ENCODE measurements at places on chromosomes 5 and 9.

- no peak for DNase-seq
These were observed 164.5 kb downstream of the MED27 start for GRCh38 chr9:131915181-131915580.

DNA sequence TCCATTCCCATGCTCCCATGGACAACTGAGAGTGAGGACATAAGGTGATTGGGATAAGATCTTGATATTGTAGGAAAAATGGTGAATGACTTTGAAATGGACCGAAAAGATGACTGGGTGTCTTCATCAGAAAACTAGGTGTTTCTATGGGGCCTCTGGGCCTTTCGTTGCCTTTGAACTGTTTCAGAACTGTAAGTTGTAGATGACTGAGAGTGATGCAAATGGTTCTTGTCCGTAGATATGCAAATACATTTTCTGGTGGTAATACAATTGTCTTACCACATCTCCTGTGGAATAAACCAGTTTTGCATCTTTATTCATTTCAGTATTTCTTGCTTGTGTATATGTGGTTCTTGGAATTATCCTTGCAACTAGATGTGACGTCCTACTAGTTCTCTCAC is 16.0 kb upstream of the TEX48 start:
- DNase-seq, result no peak

DNA sequence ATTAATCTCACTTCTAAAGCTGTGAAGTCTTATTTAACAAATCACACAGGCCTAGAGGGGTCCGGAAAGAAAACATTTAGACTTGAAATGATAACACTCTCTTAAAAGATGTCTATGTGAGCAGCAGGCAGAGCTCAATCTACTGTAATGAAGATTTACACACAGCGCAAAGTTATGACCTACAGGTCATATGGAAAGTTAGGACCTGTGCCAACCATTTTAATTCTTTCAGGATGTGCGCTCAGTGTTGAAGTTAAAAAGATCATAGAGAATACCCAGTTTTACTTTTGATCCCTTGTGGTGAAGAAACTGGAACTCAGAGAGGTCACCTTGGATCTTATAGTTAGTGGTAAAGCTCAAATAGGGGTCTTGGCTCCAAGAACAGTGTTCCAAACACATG is 3.1 kb upstream of the CREBRF start:
- no peak for DNase-seq

GRCh38 chr5:83124593-83124992 is 47.2 kb downstream of the XRCC4 start:
- no peak for DNase-seq

GRCh38 chr5:142308358-142308757 is 16.5 kb downstream of the SPRY4 start:
- DNase-seq, result no peak

GRCh38 chr9:89532478-89532877 is 34.6 kb upstream of the SEMA4D start:
- no peak for DNase-seq

GRCh38 chr9:113946496-113947115 is 70.5 kb downstream of the ZNF618 start:
- DNase-seq, result no peak

- no peak for DNase-seq
These were observed 104.4 kb downstream of the EGFLAM start for GRCh38 chr5:38362713-38363112.

DNA sequence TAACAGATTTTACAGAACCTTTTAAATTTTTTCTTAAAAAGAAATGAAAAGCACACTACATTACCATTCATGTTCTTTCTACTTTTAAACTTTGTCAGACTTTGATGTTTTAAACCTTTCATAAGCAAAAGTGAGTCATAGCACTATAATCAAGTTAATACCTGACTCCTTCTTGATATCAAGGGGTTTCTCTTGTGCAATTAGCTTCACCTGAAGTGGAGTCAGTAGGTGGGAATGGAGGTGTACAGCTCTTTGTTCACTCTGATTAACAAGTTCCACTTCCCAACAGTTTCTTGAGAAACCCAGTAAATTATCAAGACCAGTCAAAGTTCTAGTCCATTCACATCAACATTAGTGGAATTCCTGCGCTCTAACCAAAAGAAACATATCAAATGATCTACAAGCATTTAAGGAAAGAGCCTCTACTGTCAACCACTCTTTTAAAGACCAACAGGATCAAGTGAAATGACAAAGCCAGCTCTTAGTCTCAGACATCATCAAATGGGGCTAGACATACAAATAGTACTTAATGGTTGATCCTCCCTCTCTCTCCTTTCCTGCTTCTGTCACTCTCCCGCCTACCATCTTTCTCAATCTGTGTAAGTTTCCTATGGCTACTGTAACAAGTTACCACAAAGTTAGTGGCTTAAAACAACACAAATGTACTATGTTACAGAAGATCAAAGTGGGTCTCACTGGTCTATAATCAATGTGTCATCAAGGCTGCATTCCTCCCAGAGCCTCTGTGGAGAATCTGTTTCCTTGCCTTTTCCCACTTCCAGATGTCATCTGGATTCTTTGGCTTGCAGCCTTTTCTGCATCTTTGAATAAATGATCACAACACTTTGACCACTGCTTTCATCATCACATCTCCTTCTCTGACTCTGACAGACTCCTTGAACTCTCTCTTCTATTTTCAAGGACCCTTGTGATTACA is 68.0 kb downstream of the HINT1 start:
- DNase-seq, result no peak

GRCh38 chr5:58259685-58260152 is 200.2 kb downstream of the PLK2 start:
- no peak for DNase-seq

DNA sequence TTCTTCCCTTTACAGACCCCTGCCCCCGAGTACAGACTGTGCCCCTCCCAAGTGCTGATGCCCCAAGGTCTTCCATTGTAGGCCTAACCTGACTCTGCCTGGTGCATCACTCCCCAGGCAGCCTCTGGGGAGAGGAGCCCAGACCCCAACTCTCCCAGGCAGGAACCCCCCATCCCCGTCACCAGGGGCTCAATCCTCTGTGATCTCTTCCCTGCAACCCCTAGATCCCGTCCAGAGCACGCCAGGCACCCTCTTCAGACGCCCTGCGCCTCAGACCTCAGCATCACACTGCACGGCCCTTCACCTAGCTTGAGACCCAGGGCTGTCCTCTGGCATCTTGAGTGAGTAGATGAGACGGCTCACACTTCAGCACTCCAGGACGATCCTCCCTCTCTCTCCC is 6.4 kb upstream of the EGR1 start:
- DNase-seq, result no peak

DNA sequence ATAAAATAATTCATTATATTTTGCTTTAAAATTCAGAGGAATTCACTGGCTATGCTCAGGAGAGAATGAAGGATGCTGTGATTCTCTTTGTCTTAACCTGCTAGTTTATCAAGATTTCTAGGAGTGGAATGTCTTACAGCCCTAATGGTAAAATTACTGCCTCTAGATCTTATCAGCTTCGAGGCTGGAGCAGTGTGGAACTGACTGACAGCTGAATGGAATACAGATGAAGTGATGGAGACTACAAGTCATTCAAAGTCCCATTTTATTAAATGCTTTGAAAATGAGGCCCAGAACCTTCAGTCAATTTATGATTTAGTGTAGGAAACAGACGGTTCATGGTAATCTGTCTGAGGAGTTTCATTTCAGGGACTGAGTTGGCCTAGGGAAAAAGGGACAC is 202.1 kb downstream of the RFX3 start:
- DNase-seq, result no peak

GRCh38 chr9:15191378-15191777 is 115.6 kb downstream of the TTC39B start:
- no peak for DNase-seq

DNA sequence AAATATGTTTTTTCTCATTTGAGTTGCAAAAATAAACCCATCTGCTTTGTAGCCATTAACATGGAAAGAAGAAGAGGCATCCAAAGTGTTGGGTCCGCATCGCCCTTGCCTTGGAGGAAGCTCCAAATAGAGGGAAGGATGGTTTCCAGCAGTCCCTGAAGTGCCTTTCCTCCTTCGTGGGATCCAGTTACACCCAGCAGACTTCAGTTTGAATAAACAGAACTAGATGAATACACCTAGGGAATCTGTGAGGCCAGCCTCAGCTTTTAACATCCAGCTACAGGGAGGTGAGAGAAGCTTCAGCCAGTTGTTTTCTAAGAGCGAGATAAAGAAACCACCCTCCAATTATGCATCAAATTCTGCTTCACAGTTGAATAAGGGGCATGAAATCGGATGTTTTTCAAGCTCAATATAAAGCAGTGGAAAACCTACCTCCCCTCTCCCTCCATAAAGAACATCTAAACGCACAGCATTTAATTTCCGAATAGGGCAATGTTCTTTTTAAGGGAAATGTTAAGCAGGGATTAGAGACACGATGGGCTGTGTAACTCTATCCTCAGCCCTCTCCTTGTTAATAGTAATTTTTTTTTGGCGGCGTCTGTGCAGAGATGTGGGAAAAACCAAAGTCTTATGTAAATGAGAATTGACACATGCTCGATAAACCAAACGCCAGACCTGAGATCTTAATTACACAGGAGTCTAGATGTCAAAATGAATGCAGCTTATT is 264.7 kb downstream of the SLIT3 start:
- no peak for DNase-seq

GRCh38 chr5:175468892-175469291 is 9.5 kb upstream of the SFXN1 start:
- DNase-seq, result no peak

- DNase-seq, result no peak
These were observed 74.2 kb upstream of the TNFSF8 start for GRCh38 chr9:115004545-115004944.

DNA sequence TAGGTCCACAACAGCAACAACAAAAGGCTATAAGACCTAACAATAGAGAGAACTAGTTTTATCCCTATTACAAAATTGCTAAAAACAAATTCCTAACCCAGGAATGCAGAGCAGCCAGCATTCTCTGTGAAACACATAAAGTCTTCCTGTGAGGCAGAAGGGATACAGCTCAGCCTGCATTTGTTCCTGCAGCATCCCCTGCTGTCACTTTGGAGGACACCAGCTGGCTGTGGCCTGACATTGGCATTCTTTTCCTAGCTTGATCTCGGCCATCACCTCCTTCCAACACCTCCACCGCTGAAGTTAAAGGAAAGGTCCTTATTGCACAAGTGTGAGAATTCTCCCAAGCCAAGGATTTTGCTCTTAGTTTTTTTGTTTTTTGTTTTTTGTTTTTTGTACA is 186.1 kb downstream of the SNCAIP start:
- no peak for DNase-seq

DNA sequence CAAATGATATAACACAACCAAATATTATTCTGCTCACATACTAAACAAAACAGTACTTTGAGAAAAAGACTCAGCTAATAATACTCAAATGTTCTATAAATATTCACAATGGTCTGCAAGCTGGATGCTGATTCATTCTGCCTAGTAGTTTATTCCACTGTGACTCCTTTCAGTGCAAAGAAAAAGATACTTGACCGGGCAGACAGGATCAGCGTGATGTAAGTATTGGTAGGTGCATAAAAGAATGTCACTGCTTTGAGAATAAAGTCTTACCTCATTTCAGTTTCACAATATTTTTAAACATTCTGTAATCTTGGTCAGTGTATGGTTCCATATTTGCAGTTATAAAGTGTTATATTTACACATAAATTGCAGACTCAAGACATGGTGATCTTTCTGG is 223.0 kb upstream of the NUDT12 start:
- no peak for DNase-seq

GRCh38 chr5:117380316-117380715 is 805.7 kb upstream of the SEMA6A start:
- no peak for DNase-seq

DNA sequence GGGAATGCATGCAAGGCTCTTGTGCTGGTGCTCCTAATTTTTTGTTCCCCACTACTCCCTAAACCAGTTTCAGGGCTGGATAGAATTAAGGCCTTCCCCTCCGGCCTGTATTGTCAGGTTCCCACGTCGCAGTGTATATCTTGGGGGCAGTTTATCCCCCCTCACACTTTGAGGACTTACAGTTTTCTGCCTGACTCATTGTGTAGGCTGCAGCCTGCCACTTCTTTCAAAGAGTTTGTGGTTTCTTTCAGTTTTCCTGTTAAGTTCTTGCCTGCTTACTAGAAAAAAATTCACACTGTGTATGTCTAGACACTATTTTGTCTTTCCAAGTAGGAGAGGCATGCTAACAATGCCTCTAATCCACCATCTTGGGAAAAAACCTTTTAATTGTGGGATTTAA is 28.4 kb upstream of the BTNL3 start:
- DNase-seq, result no peak

DNA sequence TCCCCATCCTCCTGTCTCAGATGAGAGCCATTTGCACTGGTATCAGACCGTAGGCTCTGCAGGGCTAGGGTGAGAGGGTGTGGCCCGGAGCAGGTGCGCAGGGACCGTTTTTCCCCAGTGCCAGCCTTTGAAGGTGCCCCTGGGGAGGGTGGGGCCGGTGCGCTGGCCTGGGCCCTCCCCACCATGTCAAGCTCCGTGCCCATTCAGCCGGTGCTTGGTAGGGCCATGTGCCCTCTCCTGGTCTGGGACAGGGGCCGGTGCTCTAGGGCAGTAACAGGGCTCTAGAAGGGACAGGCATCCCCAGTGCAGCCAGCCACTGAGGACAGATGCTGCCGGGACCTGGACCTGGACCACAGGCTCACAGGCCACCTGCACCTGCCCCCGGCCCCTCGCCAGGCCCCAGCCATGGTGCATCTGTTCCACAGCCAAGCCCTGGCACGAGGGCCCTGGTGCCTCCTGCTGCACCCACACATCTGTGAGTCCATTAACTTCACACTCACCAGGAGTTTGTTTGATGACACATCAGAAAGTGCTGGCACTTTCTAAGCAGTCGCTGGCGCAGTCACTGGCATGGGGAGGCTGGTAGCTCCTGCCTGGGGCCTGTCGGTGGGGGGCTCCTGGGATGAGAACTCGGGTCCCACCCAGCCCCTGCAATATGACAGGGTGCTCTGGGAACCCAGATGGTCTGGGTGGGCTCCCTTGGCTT is 5.0 kb upstream of the QRFP start:
- DNase-seq, result no peak

DNA sequence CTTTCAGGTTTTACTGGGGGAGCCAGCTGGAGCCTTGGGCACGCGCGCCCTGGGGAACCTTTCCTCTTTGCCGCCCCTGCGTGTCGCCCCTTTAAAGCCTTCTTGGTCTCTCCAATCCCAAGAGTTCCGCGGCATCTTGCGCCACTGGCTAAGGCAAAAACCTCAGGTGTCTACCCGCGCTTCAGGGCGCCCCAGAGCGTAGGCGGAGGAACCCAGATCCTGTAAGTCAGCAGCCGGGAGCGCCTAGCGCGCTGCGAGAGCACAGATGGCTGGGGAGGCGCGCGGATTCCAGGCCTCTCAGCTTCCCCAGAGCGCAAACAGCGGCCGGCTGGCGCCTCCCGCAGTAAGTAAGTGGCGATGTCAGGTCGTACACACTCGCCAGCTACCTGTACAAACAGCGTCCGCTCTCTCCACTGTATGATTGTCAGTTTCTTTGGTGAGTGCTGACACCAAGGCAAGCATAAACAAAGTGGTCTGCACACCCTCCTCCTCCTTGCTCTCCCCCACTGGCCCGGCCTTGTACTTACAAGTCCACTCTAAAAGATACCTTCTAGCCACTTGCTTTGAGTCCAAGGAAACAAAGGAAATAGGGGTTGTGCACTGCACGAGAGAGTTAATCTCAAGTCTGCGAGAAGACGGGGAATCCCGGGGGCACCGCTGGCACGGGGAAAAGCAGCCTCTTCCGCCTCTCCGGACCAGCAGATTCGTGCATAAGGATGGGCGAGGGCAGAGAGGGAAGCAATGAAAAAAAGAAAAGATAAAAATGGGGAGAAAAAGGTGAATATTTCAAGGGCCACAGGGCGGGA is 2.9 kb downstream of the HTR1A start:
- peak; percentile 21 for DNase-seq

GRCh38 chr9:88236511-88237478 is 98.5 kb upstream of the SPATA31C2 start:
- DNase-seq, result no peak

GRCh38 chr9:84493284-84493947 is 152.9 kb upstream of the SLC28A3 start:
- DNase-seq, result no peak
